ENCODE measurements at places on chromosomes 11 and 22.

DNA sequence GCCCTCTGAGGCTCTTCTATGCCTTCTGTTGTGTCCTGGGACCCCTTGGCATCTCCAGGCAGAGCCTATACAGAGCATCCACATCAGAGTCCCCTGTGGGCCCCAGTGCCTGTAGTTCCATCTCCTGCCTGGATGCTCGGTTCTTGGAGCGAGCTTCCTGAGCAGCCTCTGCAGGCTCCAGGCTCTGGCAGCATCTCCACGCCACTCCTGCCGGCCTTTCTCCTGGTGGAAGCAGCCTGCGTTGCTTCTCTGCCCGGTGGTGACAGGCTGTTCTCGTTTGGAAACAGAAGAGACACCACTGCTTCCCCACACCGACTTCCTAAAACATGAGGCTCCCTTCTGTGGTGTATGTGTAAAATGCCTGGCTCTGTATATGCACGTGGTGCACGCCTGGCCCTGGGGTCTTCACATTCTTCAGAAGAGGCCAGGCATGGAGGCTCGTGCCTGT is 52.8 kb downstream of the BCR start:
- no peak for DNase-seq

- no peak for DNase-seq
Observed at GRCh38 chr22:25878933-25879332, 136.9 kb downstream of the MYO18B start.

- no peak for DNase-seq
Observed at GRCh38 chr11:32388871-32389770, 46.2 kb downstream of the WT1 start.

GRCh38 chr22:37224757-37225420 is 12.6 kb upstream of the SSTR3 start:
- DNase-seq = no peak

GRCh38 chr11:33536178-33536577 is 164.4 kb downstream of the C11orf91 start:
- DNase-seq = no peak

DNA sequence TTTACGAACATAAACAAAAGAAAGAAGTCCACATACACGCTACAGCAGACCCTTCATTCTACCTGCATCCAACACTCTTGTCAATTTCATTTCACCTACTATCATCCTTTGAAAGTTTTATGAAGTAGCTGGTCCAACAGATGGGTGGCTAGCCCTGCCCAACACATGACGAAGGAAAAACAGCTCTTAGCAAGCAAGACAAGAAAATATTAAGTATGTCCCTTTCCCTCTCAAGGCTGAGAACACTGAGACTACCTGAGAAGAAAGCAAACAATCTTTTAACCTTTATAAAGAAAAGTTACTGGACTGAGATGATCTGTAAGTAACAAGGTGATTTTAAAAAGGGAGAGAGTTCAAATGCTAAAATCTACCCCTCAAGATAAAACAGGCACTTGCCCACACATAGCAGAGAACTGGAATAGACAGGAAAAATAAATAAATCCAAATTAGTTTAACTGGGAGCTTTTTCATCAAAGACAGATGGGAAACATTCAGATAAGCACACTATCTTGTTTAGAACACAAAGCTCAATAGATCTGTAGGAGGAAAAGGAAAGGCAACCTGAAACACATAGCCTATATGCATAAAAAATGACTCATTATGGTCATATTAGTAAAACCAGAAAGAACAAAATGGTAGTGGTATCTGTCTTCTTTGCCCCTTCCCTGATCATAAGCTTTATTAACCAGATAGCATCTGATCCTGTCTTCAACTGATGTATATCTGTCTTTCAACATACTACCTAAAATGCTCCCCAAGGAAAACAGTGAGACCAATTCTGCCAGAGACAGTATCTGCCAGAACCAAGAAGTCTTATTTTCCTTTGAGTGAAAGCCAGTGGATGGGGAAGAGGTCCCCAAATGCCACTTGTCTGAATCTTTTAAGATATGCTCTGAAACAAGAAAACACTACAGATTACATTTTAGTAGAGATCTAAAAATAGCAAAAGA is 104.3 kb downstream of the MRTFA start:
- DNase-seq = no peak

GRCh38 chr11:114202011-114202609 is 94.1 kb upstream of the NNMT start:
- DNase-seq = no peak

GRCh38 chr11:117905524-117905923 is 23.7 kb downstream of the TMPRSS13 start:
- DNase-seq = no peak

DNA sequence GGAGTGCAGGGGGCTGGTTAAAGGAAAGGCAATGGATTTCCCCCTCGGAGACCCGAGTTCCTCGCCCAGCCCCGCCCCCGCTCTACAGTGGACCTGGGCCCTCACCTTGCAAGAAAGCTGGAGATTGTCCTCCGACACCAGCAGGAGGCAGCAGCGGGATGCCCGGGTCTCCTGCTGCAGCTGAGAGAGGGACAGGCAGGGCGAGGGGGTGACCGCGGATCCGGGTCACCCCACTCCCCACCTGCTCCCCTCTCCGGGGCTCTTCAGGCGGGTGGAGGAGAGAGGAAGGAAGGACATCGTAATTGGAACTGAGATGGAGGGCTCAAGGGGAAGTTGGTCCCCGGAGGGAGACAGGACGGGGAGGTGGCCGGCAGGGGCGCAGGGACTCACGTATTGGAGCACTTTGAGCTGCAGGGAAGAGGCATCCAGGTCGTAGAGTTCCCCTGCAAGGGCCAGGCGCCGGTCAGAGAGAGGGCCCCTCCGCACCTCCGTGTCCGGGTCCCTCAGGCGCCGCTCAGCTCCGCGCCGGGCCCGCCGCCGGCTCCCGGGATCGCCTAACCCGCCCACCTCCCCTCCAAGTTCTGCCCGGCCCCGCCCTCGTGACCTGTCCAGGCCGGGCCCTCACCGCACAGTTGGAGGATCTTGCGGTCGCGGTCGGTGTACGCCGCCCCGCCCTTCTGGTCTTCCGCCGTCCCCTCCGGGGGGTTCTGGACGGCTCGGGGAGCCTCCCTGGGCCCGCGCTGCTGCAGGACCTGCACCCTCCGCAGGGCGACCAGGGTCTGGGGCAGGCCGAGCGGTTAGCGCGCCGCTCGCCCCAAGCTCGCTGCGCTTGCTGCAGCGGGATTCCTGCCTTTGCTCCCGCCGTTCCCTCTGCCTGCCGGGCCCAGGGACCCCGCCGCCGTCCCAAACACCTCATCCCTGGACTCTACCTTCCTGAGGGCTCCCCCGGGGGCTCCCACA is 84.1 kb downstream of the PDE2A start:
- no peak for DNase-seq

GRCh38 chr11:120651836-120652235 is 140.3 kb downstream of the GRIK4 start:
- no peak for DNase-seq

DNA sequence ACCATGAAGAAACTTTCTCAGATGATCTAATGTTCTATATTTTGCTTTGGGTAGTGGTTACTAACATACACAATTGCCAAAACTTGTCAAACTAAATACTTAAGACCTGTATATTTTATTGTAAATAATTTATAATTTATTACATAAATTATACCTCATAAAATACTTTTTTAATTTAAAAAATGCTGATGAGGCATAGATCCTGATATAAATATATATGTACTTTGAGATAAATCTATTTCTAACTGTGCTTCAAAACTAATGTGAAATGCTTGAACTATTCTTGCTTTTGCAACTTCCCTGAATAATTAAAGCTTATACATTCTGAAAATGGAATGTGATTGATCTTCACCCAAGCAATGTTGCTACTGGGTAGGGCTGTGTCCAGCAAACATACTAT is 568.8 kb downstream of the INSC start:
- DNase-seq = no peak

DNA sequence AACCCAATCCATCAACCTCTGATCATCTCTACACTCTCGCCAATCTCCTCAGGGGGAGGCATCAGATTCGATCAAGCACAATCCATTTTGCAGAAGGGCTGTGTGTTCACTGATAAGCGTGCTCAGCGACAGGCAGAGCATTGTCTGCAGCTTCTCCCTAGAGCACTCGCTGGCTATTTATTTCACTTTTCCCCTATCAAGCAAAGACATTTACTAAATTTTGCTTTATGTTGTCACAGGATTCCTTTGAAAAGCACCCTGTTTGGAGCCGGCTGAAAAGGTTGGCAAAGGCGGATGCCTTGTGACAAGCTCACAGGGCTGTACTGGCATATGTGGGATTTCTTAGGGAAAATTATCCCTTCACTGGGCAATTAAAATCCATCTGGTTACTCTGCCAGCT is 1381.5 kb upstream of the TENM4 start:
- no peak for DNase-seq

DNA sequence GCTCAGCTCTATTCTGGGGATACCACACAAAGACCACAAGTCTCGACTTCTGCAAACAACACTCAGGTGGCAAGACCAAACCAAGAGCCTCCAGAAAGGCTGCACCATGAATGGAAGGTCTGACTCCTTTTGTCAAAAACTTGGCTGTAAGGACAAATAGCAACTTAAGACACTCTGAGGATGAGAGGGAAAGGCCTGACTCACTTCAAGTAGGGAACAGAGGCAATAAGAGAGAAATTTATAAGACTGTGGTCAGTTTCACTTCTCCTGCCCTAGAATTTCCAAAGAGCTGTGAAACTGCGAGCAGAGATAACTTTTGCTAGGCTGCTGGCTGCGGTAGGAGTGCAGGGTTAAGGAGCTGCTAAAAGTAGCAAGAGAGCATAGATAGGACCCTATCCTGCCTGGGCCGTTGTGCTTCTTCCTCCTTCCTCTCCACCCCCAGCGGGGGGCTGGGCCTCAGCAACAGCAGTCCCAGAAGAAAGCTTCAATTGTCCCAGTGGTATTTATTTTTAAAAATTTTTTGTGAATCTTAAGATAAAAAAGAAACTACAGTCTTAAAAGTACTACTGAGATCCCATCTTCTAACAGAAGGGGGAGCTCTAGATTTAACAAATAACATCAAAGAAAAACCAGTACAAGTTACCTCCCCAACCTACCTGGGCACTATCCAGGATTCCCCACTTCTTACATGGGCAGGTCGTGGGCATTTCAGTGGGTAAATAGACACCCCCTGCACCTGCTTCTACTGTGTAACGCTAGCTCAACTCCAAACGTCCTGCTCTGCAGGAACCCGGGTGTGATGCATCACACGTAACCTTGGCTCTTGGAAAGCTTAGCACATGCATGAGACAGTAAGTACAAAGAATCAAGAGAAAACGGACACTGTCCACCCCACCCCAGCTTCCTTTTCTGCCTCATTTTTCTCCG is 66.4 kb downstream of the SGSM3 start:
- DNase-seq = no peak

DNA sequence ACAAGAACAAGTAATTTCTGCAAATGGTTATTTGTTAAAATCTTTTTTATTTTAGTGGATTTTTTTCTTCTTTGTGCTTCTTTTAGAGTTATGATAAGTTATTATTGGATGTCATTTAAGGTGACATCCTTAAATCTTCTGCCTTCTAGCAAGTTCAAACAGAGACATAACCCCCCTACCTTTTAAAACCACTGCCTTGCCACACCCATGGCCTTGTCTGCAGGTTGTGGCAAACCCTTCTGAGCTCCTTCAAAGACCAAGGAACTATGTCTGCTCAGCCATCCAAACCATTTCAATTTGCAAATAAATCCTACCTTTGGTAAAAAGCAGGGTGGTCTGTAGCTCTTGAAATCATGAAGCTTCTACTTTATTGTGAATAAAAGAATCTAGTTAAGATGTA is 241.6 kb downstream of the FAM76B start:
- no peak for DNase-seq

GRCh38 chr22:33842006-33842354 is 78.3 kb downstream of the LARGE1 start:
- no peak for DNase-seq

DNA sequence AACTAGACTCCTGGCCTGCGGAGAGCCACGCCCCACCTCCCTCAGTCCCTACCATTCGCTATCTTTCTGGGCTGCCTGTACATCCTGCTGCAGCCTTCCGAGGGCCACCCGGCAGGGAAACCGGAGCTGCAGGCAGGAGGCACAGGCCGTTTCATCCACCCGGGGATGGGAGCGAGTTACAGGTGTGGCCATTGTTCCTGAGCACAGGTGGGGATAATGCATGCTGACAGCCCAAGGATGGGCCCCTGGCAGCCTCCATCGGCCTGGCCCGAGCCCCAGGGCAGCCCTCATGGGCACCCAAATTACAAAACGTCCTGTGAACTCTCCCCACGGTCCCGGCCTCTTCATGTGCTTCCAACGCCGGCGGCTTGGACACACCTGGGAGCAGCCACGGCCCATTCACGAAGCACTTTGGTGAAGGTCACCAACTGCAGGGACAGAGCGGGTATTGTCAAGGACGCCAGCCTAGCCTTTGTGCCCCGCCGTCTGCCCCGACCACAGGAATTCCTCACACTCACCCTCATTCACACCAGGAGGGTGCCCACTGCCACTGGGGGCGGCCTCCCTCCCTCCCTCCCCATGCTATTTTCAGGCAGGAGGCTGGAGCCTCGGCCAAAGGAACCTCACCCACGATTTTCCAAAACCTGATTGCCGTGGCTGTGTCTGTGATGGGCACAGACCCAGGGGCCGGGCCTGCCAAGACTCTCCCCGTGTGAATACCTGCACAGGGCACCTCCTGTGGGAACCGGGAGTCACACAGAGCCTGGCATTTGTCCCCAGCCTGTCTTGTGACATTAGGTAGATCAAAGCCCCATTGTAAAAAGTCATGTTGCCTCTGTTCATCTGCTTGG is 42.1 kb upstream of the MYEOV start:
- no peak for DNase-seq

GRCh38 chr11:102226702-102227490 is 90.4 kb upstream of the BIRC3 start:
- DNase-seq = no peak

DNA sequence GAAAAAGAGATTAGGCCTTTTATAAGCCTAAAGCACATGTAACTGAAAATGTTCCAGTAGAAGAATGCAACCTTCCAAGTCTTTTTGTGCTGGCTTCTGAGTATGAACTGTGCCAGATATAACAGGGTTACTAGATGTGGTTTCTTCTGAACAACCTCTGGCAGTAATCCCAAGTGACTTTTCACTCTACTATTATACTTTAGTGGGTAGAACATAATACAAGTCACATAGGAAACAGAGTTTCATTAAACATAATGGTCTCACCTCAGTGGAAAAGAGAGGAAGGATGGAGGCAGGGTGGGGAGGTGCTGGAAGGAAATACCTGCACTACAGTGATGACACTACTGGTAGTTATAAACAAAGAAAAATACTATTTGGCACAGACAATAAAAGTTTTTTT is 81.3 kb downstream of the PHF21A start:
- no peak for DNase-seq

Measured in cortex of kidney (tissue), 1 donor.